ENCODE measurements at places on chromosomes 4 and X.

GRCh38 chr4:175048111-175048784 lies 130.1 kb downstream of the ADAM29 start:
- DNase-seq: no peak

DNA sequence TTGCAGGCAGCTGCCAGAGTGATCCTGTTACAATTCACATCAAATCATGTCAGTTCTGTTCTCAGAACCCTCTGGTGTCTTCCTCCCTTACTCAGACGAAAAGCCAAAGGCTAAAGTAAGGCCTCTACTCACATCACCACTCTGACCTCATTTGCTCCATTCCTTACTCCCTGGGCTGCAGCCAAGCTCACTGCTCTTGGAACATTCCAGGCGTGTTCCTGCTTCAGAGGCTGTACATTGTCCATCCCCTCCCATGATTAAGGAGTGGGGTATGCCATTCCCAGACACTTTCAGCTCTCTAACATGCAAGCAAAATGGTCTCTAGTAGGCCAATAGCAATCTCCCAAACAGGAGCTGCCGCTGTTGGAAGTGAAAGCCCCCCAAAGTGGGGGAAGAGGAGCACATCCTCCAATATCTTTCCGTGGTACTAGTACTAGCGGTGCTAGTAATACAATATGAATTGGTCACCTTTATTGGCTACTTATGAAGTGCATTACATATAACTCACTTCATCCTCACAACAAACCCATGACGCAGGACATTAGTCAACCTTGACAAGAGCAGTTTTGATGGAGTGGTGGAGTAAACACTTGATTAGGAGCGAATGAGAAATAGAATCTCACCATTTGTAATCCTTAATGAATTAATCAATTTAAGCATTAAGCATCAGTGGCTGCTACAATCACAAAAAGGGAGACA lies 15.0 kb downstream of the GAB3 start:
- peak; percentile 85 for DNase-seq

DNA sequence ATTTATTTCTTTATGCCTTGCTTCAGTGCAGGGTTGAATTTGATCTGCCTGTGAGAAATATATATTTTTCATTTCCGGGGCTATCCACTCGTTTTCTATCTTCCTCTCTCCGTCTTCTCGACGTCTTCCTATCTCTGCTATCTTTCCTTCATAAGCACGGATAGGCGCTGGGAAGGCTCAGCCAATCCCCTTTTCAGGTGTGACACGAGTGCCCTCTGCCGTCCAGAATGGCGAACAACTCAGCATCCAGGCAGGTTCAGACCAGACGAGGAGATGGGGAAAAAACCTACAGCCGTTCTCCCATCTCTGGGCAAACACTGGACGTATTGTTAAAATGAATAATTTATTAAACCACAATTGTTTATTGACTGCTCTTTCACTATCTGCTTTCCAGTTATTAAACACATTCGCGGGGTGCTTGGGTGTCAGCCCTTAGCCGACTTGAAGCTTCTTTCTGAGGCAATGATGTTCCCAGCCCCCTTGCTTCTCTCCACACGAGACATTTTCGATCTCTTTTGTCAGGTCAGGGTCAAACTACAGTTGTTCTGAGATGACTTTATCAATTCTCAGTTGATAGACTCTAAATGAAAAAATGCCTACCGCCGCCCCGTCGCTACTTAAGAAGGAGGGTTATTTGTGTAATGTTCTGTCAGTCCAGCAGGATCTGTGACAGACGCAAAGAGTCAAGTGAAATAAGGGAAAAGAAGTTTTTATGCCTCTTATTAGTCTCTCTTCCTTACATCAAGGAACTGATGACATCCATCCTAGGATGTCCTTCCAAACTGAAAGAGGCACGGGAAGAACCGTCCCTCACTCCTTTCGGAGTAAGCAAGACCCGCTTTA lies 96.3 kb upstream of the NOCT start:
- DNase-seq: peak; percentile 62

DNA sequence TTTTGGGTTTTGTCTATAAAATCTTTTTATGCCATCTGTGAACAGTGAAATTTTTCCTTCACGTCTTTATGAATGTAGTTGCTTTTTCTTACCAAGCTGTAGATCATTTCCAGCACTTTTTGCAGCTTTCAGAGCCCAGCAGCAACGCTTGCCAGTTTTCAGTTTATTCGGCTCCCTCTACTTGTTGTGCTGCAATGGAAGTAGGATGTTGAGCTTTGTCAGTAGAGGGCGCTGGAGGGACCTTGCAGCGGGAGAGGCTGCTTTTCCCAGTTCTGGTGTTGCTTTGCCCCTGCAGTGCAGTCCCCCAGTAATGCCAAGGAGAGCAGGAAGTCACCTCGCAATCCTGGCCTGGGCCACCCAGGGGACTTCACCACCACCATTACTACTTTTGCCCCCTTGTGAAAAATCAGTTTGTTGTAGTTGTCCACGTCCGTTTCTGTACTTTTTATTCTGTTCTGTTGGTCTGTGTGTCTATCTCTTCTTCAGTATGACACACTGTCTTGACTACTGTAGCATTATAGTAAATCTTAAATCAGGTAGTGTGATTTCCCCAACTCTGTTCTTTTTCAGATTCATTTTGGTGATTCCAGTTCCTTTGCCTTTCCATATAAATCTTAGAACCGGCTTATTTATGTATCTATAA lies 21.8 kb downstream of the CMC4 start:
- peak; percentile 11 for DNase-seq

DNA sequence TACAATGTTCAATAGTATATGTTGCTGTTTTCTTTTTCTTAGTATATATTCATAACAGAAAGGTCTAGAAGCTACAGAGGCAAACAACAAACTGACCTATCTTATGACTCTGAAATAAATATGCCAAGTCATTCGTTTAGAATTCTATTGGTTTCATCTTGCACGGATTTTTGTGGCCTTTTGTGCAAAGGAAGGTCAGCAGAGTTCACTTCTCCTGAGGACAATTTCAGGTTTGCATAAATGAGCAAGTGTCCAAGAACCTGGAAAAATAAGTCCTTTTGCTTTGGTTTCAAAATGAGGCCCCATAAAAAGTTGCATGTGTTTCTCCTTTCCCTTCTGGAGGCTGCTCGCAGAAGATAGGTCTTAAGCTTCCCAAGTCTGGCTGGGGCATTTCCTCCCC lies 156.9 kb downstream of the APBB2 start:
- no peak for DNase-seq

DNA sequence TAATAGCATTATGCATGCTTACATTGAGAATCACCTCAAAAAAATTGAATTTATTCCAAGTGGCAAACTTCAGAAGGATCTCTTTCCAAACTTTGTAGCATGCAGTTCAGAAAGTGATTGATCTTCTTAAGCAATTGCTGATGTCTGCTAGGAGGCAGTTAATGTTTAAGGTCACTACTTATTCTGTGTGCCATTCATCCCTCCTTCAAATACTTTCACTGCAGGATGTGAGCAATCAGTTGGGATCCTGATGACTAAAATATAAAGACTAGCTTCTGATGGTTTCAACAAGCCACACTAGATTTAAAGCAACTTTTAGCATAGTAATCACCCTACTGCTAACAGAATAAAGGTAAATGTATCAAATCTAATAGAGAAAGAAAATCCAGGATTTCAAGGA lies 414.1 kb downstream of the ADGRL3 start:
- no peak for DNase-seq

- DNase-seq: no peak
Measured at GRCh38 chr4:47814618-47815295, 23.1 kb downstream of the CORIN start.

- DNase-seq: no peak
Measured at GRCh38 chrX:18877469-18877868, 106.4 kb downstream of the PHKA2 start.

- no peak for DNase-seq
Measured at GRCh38 chr4:168506014-168506413, 9.2 kb downstream of the PALLD start.

- peak; percentile 9 for DNase-seq
Measured at GRCh38 chrX:102846544-102847236, 90.4 kb upstream of the RAB40AL start.

- no peak for DNase-seq
Measured at GRCh38 chrX:126770179-126770578, 49.4 kb upstream of the PRR32 start.

DNA sequence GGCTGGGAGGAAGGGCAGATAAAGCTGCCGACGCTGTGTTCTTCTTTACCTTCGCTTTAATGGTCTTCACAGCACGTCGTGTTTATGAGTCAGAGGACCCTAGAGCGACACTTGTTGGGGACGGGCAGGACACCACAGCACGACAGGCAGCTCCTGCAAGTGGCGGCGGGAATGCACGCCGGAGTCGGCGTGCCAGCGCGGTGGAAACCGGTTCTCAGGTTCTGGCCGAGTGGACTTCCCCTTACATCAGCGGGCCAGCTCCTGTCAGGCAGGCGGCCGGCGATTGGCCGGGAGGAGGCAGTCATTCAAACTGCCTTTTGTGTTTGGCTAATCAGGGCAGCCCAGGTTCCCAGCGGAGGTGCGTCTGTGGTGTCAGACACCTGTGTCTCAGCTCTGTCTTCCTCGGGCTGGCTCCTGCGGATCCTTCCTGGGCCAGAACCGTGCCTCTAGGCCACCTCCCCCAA lies 150.9 kb downstream of the SHROOM3 start:
- peak; percentile 63 for DNase-seq

DNA sequence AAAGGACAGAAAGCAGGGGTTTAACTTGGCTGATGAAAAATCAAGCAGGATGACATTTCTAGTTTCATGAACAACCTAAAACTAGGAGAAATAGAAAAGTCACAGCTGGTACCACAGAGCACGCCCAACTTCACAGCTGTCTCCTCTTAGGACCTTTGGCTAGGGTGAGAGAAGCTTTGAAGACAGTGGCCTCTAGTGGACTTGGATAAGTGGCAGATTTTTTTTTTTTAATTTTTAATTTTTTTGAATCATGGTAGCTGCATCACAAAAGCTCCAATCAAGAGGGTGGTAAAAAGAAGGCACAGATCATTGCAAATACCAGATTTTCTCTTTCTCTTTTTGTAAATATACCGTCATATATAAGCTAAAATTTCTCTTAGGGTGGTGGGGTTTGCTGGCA lies 20.2 kb upstream of the MAP3K15 start:
- DNase-seq: no peak

DNA sequence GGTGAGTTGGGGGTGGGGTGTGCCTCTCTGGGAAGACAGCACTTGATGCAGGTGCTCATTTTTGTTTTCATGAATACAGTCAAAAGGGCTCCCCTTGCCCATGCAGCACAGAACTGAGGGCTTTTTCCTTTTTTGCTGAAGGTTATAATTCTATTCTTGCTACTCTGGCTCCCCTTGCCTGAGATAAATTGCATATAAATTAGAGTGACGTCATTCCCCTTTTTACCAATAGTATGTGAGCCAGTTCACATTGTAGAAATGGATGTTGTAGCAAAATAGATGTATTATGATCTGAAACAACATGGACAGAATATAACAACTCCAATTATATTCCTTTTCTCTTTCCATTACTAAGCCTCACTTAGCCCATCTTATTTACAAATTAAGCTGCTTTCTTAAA lies 28.4 kb downstream of the CXorf58 start:
- DNase-seq: no peak

- no peak for DNase-seq
Measured at GRCh38 chr4:80255329-80256095, 11.0 kb upstream of the FGF5 start.

DNA sequence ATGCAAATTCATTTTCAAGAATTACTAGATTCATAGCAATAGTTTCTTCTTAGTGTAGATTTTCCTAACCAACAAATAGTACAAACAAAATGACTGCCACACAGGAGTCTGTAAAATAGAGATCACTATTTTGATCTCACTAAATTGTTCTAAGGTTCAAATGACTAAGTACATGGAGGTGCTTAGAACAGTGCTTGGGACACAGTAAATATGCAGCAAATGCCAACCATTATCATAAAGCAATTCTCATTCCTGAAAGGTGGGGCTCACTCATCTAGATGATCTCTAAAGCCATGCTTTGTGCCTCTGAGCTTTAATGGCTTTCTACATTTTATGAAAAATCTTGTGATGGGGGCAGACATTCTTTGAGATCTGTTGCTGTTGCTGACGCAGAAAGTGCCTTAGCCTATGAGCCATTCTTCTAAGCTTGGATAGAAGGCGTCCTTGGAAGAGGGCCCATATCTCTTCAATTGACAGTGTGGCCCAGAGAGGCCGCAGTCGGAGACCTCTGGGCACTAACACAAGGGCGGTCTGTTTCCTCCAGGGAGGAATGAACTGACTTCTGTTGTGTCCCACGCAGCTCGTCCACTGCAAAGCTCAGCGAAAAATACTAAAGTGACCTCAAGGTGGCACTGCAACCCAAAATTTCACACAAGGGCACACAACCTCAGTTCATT lies 23.5 kb downstream of the TLR10 start:
- peak; percentile 14 for DNase-seq

DNA sequence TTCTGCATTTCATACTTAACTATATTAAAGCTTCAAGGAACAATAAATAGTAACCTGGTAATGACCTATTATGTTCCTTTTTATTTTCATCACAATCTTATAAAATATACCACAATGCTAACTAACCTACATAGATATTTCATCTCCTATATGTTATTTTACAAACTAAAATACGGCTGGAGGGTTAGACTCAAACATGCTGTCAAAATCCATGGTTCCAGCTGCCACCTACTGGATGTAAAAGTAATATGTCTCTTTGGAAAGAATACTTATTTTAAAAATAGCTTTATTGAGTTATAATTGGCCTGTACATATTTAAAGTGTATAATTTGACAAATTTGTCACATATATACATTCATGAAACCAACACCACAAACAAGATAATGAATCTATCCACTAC lies 15.0 kb downstream of the RGN start:
- no peak for DNase-seq

DNA sequence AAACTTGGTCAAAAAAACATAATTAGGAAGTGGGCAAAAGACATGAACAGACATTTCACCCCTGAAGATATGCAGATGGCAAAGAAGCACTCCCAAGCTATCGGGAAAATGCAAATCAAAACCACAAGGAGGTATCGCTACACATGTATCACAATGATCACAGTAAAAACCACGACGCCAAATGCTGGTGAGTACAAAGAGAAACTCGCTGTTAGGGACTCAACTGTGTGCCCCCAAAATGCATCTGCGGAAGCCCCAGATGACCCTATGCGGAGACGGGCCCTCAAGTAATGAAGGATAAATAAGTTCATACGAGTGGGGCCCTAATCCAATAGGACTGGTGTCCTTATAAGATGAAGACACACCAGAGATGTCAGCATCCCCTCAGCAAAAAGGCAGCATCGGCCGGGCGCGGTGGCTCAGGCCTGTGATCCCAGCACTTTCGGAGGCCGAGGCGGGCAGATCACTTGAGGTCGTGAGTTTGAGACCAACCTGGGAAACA lies 10.2 kb downstream of the GAK start:
- no peak for DNase-seq

DNA sequence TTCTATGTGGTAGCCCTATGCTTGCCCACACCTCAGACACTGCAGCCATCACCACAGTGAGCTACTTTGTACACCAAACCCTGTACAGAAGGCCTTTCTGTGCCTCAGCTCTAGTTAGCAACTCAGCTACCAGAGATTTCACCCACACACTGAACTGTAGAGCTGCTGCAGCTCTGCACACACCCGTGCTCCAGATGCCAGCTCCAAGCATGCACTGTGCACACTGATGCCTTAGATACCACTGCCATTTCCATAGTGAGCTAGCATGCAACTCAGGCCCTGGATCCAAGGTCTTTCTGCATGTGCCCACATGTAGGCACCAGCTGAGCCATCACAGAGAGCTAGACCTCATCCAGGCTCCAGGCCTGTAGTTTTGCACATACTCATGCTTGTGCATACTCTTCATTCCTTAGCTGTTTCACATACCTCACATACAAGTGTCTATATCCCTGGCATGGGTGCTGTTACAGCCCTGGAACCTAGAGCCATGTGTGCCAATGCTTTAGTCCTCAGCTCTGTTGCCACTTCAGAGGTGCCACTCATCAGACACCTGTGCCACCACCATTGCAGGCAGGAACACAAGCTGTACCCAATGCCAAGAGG lies 423.5 kb upstream of the NDST3 start:
- no peak for DNase-seq
